ENCODE measurements at places on chromosomes 13 and 19.

- DNase-seq, result no peak
Measured at GRCh38 chr13:31485183-31485582, 254.1 kb upstream of the RXFP2 start.

DNA sequence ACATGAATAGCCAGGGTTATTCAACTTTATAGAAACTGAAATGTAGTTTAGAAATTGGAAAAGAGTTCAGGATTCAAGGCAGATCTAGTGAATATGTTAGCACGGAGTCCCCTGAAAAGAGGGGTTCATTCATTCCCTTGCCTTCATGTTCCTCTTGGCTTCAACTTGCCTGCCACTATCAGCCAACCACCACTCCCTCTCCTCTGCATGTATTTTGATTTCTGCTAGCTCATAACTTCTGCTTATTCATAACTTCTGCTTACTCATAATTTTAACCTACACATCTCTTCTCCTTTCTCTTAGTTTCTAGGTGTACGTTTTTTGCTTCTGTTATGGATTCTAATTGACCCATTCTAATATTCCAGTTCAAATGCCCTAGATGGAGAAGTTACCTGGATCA lies 5.5 kb upstream of the SERTM1 start:
- DNase-seq, result no peak

- no peak for DNase-seq
Measured at GRCh38 chr19:4742723-4743646, 19.3 kb upstream of the DPP9 start.

DNA sequence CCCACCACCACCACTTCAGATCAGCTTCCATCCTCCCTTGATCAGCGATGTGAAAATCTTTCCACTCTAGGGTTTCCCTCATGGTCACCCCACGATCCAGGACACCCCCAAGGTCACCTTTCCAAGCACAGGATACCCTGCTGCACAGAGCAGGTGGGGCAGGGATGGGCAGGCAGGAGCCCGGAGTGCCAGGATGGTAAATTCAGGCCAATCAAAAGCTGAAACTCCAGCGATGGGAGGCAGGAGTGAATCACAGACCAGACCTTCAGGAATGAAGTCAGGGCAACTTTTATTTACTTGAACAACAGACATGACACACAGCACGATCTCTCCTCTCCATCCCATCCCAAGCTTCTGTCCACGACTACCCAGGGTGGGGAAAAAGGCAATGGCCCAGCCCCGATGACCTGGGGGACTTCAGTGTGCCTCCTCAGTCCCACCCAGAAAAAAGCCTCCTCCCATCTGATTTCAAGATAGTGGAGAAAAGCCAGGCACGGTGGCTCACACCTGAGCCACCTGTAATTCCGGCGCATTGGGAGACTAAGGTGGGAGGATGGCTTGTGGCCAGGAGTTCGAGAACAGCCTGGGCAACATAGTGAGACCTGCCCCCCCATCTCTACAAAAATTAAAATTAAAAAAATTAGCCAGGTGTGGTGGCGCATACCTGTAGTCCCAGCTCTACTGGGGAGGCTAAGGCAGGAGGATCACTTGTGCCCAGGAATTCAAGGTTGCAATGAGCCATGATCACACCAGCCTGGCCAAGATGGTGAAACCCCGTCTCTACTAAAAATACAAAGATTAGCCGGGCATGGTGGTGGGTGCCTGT lies 39.2 kb downstream of the ZSWIM4 start:
- DNase-seq, result no peak

DNA sequence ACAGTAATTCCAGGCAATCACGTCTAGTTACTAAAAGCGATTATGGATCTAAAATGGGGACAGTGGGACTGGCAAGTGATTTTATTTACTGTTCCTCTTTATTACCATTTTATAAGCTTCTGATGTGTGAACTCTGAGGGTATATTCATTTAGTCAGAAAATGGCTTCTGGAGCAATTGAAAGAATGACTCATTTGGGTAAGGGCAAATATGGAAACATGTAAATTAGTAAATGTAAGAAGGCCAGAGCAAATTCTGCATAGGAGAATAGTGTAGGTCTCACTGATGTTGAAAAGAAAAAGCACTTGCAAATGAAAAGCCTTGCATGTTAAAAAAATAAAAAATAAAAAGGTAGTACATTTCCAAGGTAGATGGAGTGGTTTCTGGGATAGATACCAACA lies 262.2 kb downstream of the KLF5 start:
- DNase-seq, result no peak

- DNase-seq, result peak; percentile 94
Measured at GRCh38 chr19:54209811-54210494, 9.3 kb downstream of the RPS9 start.

DNA sequence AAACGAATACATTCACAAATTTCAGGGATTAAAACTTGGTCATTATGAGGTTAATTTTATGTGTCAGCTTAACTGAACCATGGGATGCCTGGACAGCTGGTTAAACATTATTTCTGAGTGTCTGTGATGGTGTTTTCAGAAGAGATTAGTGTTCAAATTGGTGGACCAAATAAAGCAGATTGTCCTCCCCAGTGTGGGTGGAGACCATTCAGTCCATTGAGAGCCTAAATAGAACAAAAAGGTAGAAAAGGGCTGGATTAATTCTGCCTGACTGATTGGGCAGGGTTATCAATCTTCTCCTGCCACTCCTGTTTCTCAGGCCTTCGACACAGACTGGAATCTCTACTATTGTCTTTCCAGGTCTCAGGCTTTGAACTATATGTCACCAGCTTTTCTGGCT lies 203.8 kb upstream of the SLITRK6 start:
- no peak for DNase-seq

DNA sequence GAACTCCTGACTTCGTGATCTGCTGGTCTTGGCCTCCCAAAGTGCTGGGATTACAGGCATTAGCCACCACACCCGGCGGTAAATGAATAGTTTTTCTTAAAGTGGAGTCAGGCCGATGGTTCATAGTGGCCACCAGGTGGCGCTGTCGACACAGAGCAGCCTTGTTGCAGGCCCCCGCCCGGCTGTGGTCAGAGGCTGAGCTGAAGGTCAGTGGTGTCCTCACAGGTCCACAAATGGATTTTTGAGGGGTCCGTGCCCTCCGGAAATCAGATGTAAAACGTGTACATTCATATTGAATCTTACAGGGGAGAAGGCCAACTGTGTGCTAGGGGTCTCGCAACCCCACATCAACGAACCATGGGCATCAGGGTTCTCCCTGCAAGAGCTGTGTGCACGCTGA lies 13.4 kb upstream of the WDR18 start:
- no peak for DNase-seq

- peak; percentile 48 for DNase-seq
Measured at GRCh38 chr19:13396250-13397080, 109.8 kb downstream of the CACNA1A start.

GRCh38 chr19:49677901-49678674 lies 1.0 kb downstream of the PRMT1 start:
- DNase-seq, result no peak

DNA sequence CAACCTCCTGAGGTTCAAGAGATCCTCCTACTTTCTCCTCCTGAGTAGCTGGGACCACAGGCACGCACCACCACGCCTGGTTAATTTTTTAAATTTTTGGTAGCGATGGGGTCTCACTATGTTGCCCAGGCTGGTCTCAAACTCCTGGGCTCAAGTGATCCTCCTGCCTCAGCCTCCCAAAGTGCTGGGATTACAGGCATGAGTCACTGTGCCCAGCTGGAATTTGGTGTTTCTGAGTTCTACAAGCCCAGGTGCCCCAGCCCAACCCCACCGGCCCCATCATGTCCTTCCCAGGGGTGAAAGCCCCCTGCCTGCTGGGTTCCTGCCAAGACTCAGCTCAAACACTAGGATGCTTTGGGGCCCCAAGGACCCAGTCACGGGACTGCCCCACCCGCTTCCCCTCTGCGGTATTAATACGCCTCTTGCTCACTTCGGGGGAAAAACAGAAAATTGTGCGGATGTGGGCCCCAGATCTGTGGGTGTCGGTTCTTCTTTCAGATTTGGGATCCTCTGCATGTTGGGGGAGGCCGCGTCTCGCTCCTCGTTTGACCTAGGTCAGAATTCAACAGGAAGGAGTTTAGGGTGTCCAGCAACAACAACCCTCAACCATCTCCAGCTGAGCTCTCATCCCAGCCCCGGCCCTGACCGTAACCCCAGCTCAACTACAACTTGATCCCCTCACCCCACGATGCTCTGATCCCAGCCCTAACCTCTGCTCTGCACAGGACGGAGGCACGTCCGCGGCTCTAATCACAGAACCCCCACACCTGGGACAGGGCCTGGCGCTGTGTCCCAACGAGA lies 3.7 kb upstream of the FCER2 start:
- no peak for DNase-seq

Data from GM04504 (cell line).